ENCODE measurements at places on chromosomes 16 and 17.

GRCh38 chr17:69590671-69591070 is 176.2 kb downstream of the MAP2K6 start:
- no peak for DNase-seq

DNA sequence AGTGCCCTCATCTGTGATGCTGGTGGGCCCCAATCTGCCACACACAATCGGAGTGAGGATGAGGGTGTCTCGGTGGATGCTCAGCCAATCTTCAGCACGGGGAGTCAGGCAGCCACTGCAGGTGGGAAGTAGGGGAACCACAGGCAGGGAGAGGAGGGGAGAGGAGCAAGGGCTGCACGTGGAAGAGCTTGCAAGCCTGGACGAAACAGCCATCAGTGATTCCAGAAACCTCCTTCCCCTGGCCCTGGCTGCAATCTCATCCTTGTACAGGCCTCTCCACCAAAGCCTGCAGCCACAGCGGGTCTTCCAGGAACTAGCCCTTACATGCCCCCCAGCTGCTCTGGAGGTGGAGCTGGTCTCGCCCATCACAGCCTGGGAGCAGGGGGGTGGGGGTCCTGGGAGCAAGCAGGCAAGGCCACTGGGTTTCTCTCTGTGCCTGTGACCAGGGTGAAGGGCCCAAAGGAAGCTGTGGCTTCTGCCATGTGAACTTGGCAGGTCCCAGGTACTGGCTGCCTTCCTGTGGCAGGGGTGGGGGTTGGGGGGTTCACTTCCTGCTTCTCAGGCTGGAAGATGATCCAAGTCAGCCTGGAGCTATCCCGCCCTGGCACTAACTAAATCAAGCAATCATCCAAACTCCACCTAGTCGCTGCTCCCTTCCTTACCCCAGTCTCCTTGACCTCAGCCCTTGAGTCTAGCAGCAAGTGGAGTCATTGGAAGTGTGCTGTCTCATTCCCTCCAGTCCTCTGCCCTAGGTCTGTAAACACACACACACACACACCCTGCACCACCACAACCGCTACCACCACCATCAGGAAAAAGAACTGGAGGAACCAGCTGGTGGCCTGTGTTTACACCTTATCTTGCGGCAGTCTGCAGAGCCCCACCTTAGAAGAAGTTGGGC is 29.4 kb upstream of the MLKL start:
- no peak for DNase-seq

GRCh38 chr17:78322327-78322857 is 37.5 kb downstream of the SOCS3 start:
- no peak for DNase-seq

- DNase-seq, result no peak
These were observed 25.1 kb upstream of the IL17C start for GRCh38 chr16:88613293-88613692.

- no peak for DNase-seq
These were observed 12.3 kb downstream of the CES4A start for GRCh38 chr16:67000384-67001351.

DNA sequence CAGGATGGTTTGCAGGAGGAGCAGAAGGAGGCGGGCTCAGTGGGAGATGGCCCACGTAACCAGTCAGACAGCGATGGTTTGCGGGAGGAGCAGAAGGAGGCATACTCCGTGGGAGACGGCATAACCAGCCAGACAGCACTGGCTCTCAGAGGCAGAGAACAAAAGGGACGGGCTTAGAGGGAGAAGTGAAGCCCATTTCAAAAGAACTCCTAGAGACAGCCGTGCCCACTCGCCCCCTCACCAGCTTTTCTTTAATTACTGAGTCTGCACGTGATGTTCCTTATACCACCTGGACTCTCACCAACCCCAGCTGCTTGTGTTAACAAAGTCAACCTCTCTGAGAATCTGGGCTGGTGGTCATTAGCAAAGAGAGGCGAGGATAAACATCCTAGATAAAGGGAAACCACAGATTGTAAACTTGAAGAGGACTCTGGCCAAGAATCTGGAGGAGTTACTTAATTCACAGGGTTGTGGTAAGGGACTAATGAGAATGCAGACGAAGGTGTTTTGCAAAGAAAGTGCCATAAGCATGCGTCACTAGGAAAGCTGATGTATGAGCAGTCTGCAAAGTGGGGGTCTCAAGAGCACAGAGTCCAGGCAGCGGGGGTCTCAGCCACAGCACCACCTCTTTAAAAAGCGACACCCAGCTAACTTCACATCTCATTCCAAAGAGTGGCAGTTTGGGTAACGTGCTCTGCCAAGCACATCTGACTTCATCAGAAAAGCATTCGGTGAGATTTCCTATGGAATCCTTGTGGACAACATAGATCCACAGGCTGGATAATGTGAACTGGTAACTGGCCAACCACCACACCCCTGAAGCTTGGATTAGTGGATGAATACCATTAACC is 51.7 kb downstream of the NXN start:
- DNase-seq, result no peak

- no peak for DNase-seq
These were observed 77.2 kb downstream of the AATF start for GRCh38 chr17:37025847-37026530.

DNA sequence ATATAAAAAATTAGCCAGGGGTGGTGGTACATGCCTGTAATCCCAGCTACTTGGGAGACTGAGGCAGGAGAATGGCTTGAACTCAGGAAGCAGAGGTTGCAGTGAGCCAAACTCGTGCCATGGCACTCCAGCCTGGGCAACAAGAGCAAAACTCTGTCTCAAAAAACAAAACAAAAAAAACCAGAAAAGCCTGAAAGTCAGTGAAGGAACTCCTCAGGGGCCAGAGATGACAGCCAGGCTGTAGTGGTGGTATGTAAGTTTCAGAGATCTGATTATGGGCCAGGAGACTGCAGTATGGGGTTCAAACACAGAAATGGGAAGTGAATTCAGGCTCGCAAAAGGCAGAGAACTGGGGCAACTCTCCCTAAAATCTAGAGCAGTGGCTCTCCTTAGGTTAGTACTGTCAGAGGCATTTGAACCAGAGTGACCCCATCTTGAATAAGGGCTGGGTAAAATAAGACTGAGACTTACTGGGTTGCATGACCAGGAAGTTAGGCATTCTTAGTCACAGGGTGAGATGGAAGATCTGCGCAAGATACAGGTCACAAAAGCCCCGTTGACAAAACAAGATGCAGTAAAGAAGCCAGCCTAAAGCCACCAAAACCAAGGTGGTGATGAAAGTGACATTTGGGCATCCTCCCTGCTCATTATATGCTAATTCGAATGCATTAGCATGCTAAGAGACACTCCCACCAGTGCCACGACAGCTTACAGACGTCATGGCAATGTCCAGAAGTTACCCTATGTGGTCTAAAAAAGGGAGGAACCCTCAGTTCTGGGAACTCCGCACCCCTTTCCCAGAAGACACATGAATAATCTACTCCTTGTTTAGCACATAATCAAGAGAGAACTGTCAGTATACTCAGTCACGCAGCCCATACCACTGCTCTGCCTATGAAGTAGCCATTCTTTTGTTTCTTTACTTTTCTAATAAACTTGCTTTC is 120.2 kb upstream of the XYLT1 start:
- no peak for DNase-seq

All from HuH-7 (cell line).